Ammon's horn (tissue), 1 donor: ENCODE measurements at places on chromosomes 4 and X.

- DNase-seq, result no peak
Measured at GRCh38 chr4:20474119-20474518, 222.4 kb downstream of the SLIT2 start.

GRCh38 chr4:124910327-124910726, 197.8 kb upstream of the ANKRD50 start:
- DNase-seq, result no peak

- no peak for DNase-seq
Measured at GRCh38 chr4:44761306-44761705, 35.0 kb upstream of the GNPDA2 start.

GRCh38 chr4:39729557-39729956, 31.6 kb downstream of the UBE2K start:
- DNase-seq, result no peak

- DNase-seq, result no peak
Measured at GRCh38 chr4:85615952-85616351, 141.0 kb downstream of the ARHGAP24 start.
